ENCODE measurements at places on chromosomes 7 and 10. TPM values are rescaled to one million over a fixed set of nuclear protein-coding genes. Genes with fewer than 3 reads are reported as not detected.

Gene MMRN2
- total RNA-seq = 3.6 TPM

Gene KCNIP2
- 0.66 TPM for total RNA-seq

Gene UPK3B
- not detected for total RNA-seq

Gene HNRNPA2B1
- 58.2 TPM for total RNA-seq

Gene SH2B2
- 3.3 TPM for total RNA-seq

Gene ZNF804B
- total RNA-seq = not detected

Gene ADAM22
- total RNA-seq = 1.0 TPM

Gene CHN2
- total RNA-seq = 0.29 TPM

Gene OR2A42
- not detected for total RNA-seq

Gene MOGAT3
- not detected for total RNA-seq

Gene TRPV6
- total RNA-seq = not detected

Gene CYP26A1
- total RNA-seq = not detected

Gene GDF2
- not detected for total RNA-seq

Gene NUTM2E
- total RNA-seq = not detected

Gene ADAM8
- 1.2 TPM for total RNA-seq

Gene CAMK1D
- 2.5 TPM for total RNA-seq

Gene C10orf105
- total RNA-seq = not detected

Gene CACNA2D1
- total RNA-seq = 54.1 TPM

Gene GJC3
- total RNA-seq = not detected

Gene TMEM229A
- not detected for total RNA-seq

Gene TMEM72
- total RNA-seq = not detected

Gene ZC3HAV1L
- total RNA-seq = 7.1 TPM

Gene PDE6C
- not detected for total RNA-seq

Gene SRGN
- 25.8 TPM for total RNA-seq

Gene CISD1
- 14.6 TPM for total RNA-seq

Gene AKR1C8
- total RNA-seq = not detected

Gene VWA2
- total RNA-seq = 0.58 TPM

Measured in smooth muscle cell of trachea (primary cell).